Progenitor cell of endocrine pancreas (in vitro differentiated cells): ENCODE measurements at places on chromosomes 3 and 15. TPM values are rescaled to one million over a fixed set of nuclear protein-coding genes. Genes with fewer than 3 reads are reported as not detected.

Gene ZMAT3
- 13.6 and 14.1 TPM in 2 replicates for total RNA-seq

DNA sequence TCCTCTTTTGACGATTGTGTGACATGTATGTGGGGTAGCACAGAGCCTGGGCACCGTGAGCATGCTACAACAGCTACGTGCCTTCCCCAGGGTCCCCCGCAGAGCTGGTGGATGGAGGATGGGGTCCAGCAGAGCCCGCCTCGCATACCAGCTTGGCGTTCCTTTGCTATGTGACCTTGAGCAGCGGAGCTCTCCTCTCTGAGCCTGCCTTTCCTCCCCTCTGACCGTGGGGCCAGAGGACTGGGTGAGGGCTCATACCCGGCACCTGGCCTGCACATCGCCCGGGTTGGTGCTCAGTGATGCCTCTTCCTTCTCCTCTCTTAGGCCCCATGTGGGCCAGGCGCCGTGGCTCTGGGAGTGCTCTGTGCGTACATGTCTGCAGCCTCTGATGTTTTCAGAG is 73.4 kb downstream of the FBLN2 start:
- no peak for DNase-seq

GRCh38 chr15:55743729-55744655 is 1.0 kb upstream of the PRTG start:
- no peak for DNase-seq

DNA sequence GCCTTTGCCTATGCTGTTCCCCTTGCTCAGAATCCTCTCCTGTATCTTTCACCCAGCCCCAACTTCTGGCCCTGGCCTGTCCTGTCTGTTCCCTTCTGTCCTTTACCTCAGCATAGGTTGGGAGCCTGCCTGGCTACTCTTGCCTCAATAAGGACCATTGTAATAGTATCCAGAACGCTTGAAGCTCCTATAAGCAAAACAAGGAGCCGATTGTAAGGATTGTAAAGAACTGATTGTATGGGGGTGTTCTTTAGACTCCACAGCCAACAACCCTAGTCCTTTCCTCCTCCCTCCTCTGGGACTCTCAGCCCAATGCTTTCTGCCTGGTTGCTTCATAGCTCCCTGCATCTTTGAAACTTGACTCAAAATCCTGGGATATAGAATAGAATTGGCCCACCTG is 18.7 kb upstream of the RAD54L2 start:
- DNase-seq, result no peak

Gene ZNF80
- not detected in 2 replicates for total RNA-seq

GRCh38 chr15:99981191-99981647 is 248.0 kb upstream of the LYSMD4 start:
- no peak for DNase-seq

DNA sequence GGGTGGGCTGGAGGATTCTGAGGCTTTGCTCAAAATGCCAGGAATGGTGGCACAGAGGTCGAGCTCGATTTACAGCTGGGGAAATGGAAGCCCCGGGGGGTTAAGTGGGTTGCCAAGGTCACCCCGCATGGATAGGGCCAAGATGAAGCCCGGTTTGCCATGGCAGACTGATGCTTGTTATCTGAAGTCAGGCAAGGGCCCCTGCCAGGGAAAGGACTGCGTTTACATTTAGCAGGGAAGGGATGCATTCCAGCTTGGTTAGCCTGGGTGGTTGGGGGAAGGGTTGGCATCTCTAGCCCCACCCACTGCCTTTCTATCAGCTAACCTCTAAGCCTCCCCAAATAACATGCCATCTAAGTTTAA is 79.0 kb downstream of the RPLP1 start:
- no peak for DNase-seq

DNA sequence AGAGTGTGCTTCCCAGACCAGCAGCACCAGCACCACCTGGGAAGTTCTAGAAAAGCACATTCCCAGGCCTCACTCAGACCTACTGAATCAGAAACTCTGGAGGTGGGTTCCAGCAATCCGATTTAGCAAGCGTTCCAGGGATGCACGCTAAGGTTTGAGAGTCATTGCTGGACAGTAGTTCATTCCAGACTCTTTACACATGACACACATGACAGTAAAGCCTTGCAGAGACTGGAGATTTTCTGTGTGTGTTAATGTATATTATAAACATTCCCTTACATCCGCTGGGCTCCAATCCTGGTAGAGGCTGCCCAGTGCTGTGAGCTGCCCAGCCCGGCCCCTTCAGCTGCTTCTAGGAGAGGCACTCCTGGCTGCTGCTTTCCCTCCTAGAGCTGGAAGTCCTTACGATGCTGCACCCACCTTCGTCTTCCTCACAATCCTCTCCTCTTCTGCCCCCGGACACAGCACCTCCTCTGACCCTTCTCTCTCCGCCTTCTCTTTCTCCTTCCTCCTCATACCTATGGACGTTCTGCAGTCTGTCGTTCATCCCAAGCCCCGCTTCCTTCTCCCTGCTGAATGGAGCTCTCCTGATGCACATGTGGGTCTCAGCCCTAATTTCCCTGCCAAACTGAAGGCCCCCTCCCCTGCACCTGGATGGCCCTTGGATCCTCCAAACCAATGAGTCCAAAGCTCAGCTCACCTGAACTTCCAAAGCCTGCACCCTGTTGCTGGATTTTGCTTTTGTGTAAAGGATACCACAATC is 44.4 kb downstream of the ITGA11 start:
- DNase-seq, result no peak

Gene ACP3
- total RNA-seq, result 8.1 and 9.1 TPM in 2 replicates

DNA sequence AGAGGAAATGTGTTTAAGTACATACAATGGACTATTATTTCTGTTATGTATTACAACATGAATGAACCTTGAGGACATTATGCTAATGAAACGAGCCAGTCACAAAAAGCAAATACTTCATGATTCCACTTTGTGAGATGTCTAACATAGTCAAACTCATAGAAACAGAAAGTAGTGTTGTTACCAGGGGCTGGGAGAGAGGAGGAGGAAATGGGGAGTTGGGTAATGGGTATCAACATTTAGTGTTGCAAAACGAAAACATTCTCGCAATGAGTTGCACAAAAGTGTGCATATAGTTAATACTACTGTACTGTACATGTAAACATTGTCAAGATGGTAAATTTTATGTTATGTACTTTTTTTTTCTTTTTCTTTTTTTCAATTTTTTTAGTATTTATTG is 194.3 kb downstream of the IL5RA start:
- DNase-seq, result no peak

DNA sequence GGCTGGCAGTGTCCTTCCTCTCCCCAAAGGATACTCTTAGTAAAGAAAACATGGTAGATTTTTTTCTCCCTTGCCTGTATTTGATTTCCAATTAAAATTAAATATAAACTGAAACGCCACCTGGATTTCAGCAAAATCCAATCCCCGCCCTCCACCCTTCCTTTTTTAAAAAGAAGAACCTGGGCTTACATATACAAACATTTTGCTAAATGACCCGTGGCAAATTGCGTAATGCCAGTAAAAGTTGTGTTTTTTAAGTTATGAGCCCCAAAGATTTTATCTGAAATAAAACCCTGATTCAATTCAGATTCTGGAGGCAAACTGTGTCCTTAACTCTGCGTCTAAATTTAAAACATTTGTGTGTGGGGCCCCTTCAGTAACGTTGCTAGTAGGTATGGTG is 403.0 kb downstream of the FOXP1 start:
- DNase-seq, result no peak

DNA sequence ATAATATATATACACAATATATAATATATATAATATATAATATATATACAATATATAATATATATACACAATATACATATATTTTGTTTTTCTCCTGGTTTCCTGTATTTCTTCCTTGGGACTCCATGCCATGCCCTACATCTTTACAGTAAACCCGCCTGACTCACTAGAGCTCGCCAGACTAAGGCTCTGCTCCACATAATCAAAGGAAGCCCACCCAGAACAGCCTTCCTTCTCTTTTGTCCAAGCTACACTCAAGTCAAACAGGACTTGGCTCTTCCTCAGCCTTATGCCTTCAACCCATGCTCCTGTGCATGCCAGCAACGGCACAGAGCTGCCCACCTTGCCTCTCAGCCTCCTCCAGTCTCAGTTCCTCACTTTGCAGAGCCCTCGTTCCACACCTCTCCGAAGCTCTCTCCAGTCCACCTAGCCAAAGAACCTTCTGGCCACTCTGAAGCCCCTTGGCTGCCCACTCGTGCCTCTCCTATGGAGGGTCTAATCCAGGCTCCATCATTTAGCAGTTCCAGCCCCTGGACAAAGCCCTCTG is 109.1 kb downstream of the RFTN1 start:
- no peak for DNase-seq
